ENCODE measurements at places on chromosomes 12 and 14.

DNA sequence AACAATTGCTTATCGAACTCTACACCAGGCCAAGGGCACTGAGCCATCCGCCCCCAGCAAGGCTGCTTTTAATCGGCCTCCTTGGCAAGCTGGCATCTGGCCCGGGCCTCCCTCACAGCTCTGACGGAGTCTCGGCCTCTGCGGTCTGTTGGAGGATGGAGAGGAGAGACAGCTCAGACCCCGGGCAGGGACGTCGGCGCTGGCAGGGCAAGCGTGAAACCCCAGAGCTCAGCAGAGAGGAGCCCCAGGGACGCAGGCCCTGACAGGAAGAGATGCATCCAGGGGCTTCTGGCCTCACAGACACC is 17.5 kb downstream of the CAMKK2 start:
- DNase-seq, result no peak

GRCh38 chr14:72547999-72548398 is 345.9 kb downstream of the DPF3 start:
- no peak for DNase-seq

GRCh38 chr12:102702447-102703114 is 214.5 kb downstream of the PAH start:
- peak; percentile 54 for DNase-seq

DNA sequence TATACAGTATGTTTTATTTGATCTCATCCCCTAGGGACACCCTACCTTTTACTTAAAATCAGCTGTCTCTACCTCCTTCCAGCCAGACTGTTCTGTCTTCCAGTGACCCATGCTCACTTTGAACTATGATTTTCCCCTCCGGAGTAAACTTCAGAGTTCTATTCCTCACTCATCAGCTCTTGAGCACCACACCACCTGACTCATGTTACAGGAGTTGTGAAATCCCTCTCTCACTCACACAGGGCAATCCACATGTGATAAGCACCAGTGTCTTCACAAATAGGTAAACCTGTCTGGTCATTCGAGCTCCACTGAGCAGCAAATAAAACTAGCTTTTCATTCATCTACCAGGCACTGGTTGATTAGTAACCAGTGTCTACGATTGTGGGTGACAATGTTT is 177.3 kb upstream of the BMP4 start:
- no peak for DNase-seq

GRCh38 chr14:76697246-76697905 is 63.9 kb upstream of the VASH1 start:
- DNase-seq, result no peak
